Cerebellar nuclear complex (tissue), 1 donor: ENCODE measurements at places on chromosomes 2 and 18.

DNA sequence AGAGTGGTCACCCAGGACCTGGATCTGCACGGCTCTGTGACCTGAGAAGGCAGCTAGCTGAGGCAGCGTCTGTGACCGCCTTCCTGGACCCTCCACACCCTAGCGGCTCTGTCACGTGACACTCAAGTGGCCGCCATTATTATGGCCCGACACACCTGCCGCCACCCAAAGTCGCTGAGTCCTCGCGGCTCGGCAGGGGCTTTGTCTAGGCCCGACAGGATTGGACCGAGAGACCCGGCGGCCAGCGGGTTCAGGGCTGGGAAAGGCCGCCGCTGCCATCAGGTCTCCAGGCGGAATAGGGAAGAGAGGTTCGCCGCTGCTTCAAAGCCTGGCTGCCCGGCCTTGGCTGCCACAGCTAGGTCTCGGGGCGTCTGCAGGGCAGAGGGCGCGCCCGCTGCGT is 1162.5 kb upstream of the LRRTM1 start:
- DNase-seq: no peak

- DNase-seq: no peak
These were observed 501.6 kb upstream of the NRP2 start for GRCh38 chr2:205180730-205181129.

DNA sequence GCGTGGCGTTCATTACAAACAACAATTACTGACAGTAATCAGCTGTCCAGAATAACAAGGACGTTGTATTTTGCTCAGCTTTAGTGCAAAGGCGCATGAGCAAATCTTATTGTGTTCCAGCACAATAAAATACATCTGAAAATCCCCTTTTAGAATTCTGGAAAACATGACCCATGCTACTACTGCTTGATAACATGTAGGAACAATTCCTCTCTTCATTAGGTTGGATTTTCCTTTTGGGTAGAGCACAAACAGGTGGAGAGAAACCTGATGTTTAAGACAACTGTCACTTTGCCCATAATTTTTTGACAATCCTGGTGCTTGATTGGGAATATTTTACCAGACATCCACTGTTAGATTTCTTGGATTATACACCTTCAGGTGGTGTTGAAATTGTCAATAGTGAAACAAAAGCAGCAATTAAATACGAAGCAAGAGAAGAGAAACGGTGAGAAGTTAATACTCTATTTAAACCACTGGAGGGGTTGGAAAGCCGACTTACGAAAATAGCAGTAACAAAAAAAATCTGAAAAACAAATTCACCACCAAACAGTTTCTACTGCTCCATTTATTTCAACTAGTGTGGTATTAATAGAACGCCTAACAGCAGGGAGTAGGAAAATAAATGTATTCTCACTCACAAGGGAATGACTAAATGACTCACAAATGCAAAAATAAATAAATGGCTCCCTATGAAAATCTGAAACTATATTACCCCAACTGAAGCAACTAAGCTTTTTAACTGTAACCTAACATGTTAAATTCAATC is 102.7 kb downstream of the CPO start:
- DNase-seq: no peak

GRCh38 chr2:204604061-204604460 is 58.8 kb downstream of the PARD3B start:
- DNase-seq: no peak

DNA sequence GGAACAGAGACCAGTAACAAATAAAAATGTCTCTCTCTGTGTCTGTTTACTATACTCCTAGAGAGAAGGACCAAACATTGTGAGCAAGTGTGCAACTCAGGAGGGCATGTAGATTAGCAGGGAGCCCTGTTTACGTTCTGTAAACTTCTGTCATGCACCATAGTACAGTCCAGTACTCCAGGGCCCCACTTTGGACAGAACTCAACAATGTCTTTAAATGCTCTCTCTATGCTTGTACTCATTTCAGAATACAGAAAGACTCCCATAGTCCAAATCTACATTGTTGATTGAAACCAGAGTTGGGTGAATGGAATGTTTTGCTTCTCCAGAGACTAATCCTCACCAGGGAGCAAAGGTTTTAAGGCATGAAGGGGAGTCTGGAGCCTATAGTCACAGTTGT is 934.8 kb downstream of the NRXN1 start:
- DNase-seq: no peak

DNA sequence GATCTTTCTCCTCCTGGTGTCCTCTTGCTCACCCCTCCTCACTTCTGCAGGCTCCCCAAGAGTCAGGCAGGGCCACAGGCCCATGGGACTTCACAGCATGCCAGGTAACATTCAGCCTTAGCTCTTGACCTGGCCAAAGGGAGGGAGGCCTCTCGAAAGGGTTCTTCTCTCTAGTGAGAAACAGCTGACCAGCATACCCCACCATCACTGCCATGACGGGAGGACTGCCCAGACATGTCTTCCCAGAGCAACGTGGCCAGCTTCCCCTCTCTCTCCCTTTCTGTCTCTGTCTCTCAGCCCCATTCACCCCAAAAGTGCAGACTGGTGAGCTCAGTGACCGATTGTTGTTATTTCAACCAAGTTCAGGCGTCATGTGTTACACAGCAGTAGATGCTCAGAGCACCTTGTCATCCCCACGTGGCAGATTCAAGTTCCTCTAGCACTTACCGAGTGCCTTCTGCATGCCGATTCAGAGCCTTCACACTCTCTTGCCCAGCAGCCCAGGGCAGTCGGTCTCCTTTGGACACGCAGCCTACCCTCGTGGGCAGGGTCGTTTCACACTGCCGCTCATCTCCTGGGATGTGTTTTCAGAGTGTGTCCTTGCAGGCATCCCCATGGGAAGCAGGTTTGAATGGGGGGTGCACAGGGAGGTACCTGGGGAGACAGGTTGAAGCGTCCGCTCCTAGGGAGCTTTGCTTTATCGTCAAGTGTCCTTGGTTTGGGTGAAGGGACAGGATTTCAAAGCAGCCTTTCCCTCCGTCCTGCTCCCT is 259.9 kb downstream of the NDUFA10 start:
- DNase-seq: no peak

GRCh38 chr2:208269091-208269490 is 3.0 kb downstream of the PIKFYVE start:
- no peak for DNase-seq

- DNase-seq: no peak
These were observed 104.5 kb downstream of the UGGT1 start for GRCh38 chr2:128195435-128195984.

DNA sequence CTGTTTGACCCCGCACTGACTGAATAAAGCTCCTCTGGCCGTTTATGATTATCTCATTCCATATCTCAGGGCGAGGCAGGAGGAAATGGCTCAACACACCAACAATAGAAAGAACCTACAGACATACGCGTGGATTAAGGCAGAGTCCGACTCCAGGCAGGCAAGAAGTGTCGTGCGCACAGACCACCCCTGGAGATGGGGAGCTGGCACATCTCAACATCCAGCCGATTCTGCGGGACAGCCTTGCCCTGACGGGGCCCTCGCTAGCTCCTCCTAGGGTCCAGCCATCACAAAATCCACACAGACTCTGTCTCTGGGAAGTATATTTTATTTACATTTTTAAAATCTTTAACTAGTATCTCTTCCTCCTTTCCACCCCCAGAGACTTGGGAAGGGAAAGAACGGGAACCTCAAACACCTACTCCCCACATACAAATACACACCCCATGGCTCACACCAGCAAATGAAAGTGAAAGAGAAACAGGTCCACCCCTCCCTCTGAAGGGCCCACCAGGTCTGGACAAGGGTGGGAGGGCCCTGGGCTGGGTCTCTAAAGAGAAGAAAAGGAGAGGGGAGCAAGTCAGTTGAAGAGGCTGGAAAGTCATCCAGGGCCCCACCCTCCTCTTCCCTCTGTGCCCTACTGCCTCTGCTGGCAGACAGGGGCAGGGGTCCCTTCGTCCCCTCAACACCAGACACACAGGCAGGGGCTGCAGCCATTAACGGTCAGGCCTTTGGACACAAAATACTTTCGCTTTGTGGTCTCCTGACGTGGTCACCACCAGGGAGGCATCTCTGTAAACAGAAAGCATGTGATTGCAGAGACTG is 3.2 kb downstream of the GPBAR1 start:
- DNase-seq: no peak

GRCh38 chr2:44912660-44913059 is 28.8 kb upstream of the SIX3 start:
- DNase-seq: no peak

DNA sequence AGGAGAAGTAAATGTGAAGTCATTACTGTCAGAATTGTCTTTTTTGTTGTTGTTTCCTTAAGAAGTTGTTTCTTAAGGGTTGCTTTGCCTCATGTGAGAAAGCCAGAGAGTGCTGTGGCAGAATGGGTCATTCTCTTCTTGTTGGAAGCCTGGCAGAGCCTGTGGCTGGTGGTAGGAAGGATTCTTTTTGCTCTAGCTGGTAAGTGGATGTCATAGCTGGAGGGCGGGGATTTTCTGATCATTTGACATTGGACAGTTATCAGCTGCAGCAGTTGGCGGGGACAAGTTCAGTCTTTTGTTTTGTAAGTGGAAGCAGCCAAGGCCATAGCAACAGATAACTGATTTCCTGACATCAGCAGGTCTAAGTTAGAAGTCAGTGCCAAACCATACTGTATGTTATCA is 5.5 kb upstream of the RMDN2 start:
- no peak for DNase-seq

DNA sequence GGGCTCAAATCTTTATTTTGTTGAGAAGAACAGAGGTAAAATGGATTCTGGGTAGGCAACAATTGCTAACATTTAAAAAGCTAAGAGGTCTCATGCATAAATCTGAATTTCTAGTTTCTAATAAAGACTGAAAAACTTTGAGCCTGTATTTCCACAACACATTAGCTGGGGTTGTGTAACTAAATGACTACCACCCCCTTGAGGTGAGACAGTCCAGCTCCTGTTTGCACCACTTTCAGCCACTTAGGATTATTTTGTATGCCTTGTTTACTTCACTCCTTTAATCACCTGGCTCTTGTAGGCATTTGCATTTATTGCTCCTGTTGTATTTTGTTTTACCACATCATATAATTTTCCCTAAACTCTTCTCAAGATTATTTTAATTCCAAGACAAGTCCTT is 376.6 kb downstream of the PTH2R start:
- no peak for DNase-seq

- DNase-seq: no peak
These were observed 33.8 kb upstream of the TEX51 start for GRCh38 chr2:126864861-126865260.

- no peak for DNase-seq
These were observed 775 bp downstream of the RNF125 start for GRCh38 chr18:32019251-32019948.

- no peak for DNase-seq
These were observed 129.2 kb downstream of the ASB1 start for GRCh38 chr2:238555786-238556542.

DNA sequence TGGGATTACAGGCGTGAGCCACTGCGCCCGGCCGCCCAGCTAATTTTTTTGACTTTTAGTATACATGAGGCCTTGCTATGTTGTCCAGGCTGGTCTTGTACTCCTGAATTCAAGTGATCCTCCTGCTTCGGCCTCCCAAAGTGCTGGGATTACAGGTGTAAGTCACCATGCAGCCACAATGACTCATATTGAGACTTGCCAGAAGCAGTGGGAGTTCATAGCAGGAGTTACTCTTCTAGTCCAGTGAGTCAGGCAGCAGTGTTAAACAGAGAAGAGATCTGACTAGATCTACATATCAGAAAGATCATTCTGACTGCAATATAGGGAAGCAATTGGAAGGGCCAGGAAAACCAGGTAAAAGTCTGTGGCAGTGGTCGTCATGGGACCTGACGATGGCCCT is 1.5 kb upstream of the FLACC1 start:
- DNase-seq: no peak

GRCh38 chr2:226137201-226137811 is 662.3 kb downstream of the IRS1 start:
- DNase-seq: no peak

DNA sequence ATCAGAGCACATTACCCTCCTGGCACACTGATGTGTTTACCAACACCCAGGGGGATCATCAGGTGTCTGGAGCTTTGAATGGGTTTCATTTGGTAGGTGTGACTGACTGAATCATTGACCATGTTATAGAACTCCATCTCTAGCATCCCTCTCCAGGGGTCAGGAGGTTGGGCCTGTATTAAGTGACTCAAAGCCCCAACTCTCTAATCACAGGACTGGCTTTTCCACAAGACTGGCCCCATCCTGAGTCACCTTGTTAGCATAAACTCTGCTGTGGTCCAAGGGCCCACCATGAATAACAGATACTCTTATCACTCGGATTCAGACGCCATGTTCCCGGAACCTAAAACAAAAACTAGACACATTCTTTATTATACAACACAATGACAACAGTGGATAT is 125.9 kb upstream of the NDUFV2 start:
- DNase-seq: no peak

DNA sequence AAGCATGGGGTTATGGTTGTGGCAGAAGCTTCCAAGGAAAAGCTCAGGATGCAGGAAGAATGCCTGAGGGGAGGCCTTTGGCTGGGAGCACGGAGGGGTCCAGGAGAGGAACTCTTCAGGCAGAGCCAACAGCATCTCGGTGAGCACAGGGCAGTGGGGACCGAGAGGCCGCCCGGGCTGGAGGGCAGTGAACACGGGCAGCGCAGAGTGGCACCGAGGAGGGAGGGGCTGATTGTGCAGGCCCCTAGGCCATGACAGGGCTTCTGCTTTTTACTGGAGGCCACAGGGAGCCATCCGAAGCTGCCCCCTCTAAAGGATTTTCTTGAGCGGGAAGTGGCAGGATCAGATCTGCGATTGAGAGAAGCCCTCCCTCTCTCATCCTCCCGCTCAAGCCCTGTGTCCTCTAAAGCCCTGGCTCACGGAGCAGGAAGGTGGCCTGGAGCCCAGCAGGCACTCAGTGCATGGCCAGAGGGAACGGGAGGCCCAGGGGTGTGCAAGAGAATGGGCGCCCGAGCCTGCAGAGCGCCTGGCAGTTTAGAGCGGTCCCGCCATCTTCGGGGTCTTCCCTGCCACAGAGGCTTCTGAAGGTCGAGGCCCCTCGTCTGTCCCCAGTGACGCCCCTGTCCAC is 110.0 kb upstream of the STON1 start:
- peak; percentile 31 for DNase-seq

- no peak for DNase-seq
These were observed 91.9 kb downstream of the EPB41L5 start for GRCh38 chr2:120104772-120105171.

DNA sequence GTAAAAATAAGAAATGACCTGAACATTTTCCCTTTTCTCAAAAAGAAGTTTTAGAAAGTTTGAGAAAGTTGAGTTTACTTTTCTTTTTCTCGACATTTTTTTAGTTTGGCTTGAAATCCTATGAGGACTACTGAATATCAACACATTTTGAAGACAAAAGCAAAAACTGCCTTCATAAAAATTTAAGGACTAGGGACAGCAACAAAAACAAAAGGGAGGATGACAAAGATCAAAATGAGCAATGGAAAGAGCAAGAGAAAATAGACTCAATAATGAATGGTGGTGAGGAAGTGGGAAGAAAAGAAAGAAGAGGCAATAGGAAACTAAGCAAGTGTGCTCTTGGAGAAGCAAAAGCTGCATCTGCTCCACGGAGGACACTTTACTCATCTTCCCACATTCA is 82.5 kb downstream of the ABCA12 start:
- no peak for DNase-seq
